NCI-H1930 (cell line): ENCODE measurements at places on chromosomes 3 and 15.
A peak's percentile ranks its signal among the peaks of the same experiment; 100 is the strongest.

DNA sequence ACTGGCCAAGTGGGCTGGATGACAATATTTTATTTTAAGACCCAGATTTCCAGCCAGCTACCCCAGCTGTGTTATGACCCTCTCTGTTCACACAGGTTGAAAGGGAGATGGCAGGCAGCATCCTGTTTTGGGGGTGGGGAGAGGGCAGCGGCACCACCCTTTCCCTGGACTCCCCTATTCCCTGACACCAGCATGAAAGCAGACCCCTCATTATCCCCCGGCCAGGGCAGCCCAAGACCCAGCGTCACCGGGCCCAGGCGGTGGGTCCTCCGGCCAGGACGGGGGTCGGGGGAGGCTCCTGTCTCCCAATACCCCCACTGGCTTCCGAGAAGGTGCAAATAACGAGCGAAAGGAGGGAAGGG lies 127.6 kb upstream of the MEF2A start:
- no peak for DNase-seq

GRCh38 chr3:159126261-159127020 lies 324.6 kb downstream of the MFSD1 start:
- no peak for DNase-seq

GRCh38 chr3:129010310-129010956 lies 9.3 kb downstream of the EFCC1 start:
- DNase-seq = no peak

- DNase-seq = peak; percentile 75
Observed at GRCh38 chr3:36969540-36970432, 23.1 kb downstream of the EPM2AIP1 start.

GRCh38 chr3:187019542-187020072 lies 89.3 kb downstream of the ST6GAL1 start:
- no peak for DNase-seq

GRCh38 chr3:26731843-26732242 lies 109.3 kb downstream of the LRRC3B start:
- DNase-seq = no peak

DNA sequence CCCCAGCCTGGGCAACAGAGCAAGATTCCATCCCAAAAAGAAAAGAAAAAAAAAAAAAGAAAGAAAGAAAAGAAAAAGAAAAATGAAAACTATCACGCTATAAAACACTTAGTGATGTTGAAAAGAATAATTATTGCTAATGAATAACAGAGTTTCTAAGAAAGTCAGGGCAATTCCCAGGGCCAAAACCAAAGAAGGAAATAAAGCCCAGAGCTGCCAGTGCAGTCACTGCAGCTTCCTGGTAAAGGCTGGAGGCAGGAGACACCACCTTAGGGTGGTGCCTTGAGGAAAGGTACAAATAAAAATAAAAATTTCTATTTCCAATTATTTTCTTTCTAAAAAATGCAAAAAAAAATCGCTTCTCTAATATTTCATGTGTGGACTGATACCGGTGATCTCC lies 19.7 kb upstream of the UACA start:
- no peak for DNase-seq

DNA sequence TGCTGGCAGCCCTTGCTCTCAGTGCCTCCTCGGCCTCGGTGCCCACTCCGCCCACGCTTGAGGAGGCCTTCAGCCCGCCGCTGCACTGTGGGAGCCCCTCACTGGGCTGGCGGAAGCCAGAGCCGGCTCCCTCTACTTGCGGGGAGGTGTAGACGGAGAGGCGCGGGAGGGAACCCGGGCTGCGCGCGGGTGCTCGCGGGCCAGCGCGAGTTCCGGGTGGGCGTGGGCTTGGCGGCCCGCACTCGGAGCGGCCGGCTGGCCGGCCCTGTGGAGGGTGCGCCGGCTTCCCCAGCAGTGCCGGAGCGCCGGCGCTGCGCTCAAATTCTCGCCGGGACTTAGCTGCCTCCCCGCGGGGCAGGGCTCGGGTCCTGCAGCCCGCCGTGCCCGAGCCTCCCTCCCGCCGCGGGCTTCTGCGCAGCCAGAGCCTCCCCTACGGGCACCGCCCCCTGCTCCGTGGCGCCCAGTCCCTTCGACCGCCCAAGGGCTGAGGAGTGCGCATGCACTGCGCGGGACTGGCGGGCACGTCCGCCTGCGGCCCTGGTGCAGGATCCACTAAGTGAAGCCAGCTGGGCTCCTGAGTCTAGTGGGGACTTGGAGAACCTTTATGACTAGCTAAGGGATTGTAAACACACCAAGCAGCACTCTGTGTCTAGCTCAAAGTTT lies 231.5 kb downstream of the EFHB start:
- DNase-seq = no peak

DNA sequence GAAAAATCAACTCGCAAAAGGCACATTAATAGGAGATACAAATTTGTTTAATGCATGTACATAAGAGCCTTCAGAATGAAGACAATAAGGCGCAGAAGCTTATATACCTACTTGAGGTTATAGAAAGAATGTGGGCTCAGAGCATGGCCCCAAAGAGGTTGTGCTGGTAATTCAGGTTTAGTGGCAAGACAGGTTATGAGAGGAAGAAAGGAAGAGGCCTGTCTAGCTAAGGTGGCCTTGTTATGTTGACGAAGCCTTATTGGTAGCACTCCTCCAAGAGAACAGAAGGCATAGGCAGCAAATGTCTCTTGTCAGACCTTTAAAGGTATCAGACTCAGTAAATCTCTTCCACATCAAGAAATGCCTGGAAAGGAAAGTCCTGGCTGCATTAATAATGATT lies 290.8 kb downstream of the MCTP2 start:
- no peak for DNase-seq

DNA sequence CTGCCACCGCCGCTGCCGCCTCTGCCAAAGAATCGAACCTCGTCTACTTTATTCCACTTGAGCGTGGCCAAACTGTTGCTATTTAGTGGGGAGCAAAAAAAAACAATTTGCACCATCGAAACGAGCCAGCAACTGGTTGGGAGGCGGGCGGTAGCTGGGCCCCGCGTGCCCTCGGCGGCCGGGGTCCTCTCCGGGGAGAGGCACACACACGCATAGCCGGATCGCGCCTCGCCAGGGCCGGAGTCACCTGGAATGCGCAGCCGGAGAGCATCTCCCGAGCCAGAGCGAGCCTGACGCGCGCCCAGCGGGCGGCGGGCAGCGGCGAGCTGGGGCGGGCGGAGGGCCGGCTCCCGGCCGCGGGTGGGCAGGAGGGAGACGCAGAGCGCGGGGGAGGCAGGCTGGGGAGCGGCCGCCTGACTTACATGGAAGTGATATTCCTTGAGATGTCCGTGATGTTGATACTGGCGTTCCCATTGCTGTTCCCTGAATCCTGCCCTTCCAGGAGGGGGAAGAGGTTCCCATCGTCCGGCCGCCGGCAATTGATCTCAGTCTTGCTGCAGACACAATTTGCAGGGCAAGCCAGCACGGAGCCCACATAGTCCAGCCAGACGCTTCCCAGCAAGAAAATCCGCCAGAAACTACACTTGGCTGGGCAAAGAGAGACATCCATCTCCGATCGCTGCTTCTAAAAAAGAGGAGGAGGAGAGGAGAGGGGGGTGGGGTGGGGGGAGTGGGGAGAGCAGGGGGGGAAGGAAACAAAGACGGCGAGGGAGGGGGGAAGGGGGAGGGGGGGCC lies 858 bp downstream of the NTRK3 start:
- peak; percentile 3 for DNase-seq

GRCh38 chr3:194325424-194326153 lies 25.5 kb downstream of the CPN2 start:
- no peak for DNase-seq

DNA sequence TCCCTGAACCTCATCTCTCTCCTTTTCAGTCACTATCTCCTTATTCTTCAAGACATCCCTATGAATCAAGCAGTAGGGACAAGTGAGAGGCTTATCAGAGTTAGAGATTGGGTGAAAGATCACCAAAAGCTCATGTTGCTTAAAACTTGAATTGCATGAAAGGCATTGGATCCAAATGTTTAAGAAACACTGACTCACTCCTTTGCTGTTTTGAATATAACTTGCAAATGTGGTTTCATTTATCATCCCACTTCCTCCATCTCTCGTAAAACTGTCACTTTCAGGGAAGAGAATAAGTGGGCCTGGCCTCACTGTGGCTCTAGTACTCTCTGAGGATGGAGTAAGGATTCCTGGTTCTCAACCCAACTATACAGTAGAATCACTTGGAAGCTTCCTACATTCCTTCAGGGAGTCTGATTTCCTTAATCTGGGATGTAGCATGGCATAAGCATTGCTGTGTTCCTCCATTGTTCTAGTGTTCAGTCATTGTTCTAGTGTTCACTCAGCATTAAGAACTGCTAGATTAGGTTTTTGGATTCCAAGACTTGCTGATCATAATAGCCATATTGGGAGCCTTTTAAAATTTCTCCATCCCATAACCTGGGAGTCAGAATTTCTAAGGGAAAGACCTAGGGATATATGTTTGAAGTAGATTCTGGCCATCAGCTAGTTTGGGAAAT lies 171.8 kb downstream of the TMEM108 start:
- DNase-seq = no peak

GRCh38 chr3:58044691-58045483 lies 36.7 kb downstream of the FLNB start:
- no peak for DNase-seq
